CD4-positive, alpha-beta T cell treated with Interleukin-6 for 4 hours (primary cell): ENCODE measurements at places on chromosomes 4 and X.

- no peak for DNase-seq
These were observed 9.6 kb downstream of the PPP3CA start for GRCh38 chr4:101337688-101338087.

DNA sequence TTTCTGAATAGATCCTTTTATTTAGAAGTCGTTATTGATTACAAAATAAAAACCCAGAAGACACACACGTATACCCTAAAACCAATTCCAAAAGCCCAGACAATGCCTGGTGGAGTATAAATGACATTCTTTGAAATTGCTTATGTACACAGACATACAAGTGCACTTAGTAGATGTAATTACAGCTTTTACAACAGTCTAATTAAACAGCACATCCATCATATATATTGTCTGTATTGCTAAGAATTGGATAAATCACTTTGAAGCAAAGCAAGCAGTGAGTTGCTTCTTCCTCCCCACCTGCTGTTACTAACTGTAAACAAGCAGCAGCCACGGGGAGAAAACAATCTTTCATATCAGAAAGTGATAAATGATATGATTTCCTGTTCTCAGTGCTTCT, 645.7 kb downstream of the TLL1 start:
- DNase-seq: no peak

- DNase-seq: no peak
These were observed 368.6 kb downstream of the HNRNPD start for GRCh38 chr4:82005158-82005557.

DNA sequence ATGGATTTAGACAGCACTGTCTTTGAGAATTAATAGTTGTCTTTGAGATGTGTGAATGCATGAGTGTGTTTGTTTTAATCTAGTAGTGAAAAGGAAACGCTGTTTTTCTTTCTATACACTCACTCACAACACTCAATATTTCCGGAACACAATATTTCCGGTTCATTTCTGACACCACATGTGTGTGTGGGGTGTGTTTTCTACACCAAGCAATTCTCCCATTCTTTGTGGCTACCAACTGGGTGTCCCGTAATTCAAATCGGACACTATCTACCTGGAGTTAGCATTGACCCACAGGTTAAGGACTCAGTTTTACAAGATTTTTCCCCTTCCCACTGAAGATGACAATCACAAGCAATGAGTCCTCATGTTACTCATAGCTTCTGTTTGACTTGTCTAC, 113.9 kb downstream of the SNCA start:
- no peak for DNase-seq

- peak; percentile 3 for DNase-seq
These were observed 3.7 kb upstream of the C4orf36 start for GRCh38 chr4:86895692-86896488.

GRCh38 chr4:67084783-67085182, 460.5 kb downstream of the CENPC start:
- DNase-seq: no peak

DNA sequence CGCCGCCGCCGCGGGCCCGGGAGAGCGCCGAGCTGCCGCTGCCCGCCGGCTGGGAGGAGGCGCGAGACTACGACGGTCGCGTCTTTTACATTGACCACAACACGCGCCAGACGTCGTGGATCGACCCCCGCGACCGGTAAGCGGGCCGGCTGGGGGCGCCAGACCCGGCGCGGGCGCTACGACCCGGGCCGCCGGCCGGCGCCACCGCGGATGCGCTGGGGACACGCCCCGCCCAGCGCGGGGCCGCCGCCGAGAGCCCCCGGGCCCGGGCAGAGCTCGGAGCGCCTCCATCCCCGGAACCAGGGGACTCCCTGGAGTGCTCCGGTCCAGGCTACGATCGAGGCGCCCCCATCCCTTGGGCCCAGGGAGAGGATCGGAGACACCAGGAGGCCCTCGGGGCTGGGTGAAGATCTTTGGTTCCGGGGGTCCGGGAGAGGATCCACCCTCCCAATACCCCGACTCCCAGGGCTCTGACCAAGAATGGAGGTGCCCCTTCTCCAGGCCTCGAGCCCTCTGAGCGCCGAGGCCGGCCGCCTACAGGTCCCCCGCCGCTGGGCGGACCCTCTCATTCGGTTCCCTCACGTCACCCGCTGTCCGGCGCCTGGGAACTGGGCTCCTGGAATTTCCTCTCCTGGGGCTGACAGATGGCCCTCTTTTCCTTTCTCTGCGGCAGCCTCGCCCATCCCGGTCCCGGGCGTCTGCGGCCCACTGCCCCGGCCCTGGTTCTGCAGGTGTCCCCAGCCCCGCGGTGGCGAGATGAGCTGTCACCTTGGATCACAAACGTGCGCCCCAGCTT, 48.8 kb downstream of the CLDN34 start:
- DNase-seq: peak; percentile 20

DNA sequence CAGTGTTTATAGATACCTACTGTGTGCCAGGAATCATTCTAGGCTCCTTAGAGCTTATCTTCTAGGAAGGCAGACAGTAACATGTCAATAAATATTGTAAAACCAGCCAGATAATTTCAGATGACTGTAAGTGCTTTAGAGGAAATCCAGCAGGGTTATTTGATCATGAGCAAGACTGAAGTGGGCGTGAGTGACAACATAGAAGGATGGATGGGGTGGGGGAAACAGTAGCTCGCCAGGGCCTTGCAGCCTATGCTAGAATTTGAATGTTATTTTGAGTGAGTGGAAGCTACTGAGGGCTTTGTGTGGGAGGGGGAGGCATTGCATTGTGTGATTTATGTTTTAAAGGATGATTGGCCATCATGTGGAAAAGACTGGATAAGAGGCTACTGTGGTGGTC, 6.7 kb downstream of the SRD5A3 start:
- DNase-seq: no peak

DNA sequence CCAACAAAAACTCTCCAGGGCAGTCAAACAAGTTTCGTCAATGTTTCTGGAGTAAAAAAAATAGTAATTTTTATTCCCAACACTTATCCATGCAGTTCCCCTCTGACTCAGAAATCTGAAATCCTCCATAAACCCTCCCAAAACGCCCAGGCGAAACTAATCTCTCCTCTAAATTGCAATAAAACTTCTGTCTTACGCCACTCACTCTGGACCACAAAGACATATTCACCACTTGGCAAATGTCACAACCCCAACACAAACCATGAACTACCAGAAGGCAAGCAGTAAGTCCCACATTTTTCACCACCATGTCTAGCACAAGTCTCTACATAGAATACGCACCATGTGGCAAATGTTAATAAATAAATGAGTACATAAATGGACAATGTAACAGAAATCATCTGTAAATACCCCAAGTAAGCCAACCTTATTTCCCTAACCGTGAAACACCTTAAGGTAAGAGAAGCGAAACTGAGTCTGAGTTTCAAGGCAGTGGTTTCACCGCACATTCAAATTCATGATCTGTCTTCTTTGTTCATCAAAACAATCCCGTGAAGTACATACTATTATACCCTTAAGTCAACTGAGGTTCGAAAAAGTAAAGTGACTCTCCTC, 1.6 kb downstream of the PAPSS1 start:
- no peak for DNase-seq

DNA sequence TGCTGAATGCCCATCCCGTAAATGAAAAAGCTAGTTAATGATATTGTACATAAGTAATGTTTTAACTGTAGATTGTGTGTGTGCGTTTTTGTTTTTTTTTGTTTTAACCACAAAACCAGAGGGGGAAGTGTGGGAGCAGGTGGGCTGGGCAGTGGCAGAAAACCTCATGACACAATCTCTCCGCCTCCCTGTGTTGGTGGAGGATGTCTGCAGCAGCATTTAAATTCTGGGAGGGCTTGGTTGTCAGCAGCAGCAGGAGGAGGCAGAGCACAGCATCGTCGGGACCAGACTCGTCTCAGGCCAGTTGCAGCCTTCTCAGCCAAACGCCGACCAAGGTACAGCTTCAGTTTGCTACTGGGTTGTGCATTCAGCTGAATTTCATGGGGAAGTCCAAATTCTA, at the start of gene SPP1:
TSS of gene SPP1 (plus strand) at position 249 of the 400 bp plus-strand sequence. CDS start 1,182 bp downstream, outside the sequence.
- DNase-seq: peak; percentile 3

- no peak for DNase-seq
These were observed 45.0 kb upstream of the MSANTD1 start for GRCh38 chr4:3203971-3204431.

- no peak for DNase-seq
These were observed 686 bp downstream of the FIP1L1 start for GRCh38 chr4:53378171-53378482.

- no peak for DNase-seq
These were observed 482.9 kb upstream of the BOD1L1 start for GRCh38 chr4:14110407-14110806.

GRCh38 chr4:123480706-123481418, 84.3 kb downstream of the SPRY1 start:
- DNase-seq: no peak

- no peak for DNase-seq
These were observed 375.2 kb downstream of the GALNTL6 start for GRCh38 chr4:172188248-172188988.

GRCh38 chrX:30278365-30278764, 30.8 kb downstream of the NR0B1 start:
- no peak for DNase-seq

- DNase-seq: no peak
These were observed 217.0 kb downstream of the BMPR1B start for GRCh38 chr4:94974773-94975172.
